ENCODE measurements at places on chromosomes 6 and 20. TPM values are rescaled to one million over a fixed set of nuclear protein-coding genes. Genes with fewer than 3 reads are reported as not detected.

DNA sequence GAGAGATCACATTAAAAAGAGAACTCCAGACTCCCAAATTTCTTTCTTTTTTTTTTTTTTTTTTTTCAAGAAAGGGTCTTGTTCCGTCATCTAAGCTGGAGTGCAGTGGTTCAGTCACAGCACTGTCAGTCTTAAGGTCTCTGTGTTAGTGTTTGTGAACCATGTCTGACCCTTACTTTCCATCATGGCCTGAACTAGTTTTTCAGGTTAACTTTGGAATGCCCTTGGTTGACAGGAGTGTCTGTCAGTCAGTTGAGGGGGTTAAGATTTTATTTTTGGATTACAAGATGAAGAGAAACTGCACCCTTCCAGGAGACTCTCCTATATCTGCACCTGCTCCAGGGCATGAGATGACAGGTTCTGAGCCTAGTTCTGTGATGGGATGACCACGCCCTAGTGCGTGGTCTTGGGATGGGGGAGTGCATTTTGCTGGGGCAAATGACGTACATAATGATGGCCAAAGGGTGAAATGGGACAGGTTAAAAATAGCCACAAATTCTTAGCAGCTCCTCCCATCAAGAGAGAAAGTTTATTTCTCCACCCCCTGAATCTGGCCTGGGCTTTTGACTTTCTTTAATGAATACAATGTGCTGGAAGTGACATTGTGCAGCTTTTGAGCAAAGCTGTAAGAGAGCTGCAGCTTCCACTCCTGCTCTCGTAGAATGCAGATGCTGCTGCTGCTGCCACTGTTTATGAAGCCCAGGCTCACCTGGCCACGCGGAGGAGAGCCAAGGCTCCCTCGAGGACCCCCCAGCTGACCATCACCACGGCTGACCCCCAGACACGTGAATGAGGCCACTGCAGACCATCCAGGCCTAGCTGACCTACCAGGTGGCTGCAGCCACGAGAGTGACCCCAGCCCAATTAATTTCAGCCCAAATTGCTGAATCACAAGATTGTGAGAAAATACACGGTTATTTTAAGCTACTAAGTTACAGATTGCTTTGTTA is 29.7 kb upstream of the FAM50B start:
- no peak for DNase-seq

- no peak for DNase-seq
Measured at GRCh38 chr6:75600768-75601167, 912 bp upstream of the SENP6 start.

Gene TMEM217
- not detected for polyA plus RNA-seq

DNA sequence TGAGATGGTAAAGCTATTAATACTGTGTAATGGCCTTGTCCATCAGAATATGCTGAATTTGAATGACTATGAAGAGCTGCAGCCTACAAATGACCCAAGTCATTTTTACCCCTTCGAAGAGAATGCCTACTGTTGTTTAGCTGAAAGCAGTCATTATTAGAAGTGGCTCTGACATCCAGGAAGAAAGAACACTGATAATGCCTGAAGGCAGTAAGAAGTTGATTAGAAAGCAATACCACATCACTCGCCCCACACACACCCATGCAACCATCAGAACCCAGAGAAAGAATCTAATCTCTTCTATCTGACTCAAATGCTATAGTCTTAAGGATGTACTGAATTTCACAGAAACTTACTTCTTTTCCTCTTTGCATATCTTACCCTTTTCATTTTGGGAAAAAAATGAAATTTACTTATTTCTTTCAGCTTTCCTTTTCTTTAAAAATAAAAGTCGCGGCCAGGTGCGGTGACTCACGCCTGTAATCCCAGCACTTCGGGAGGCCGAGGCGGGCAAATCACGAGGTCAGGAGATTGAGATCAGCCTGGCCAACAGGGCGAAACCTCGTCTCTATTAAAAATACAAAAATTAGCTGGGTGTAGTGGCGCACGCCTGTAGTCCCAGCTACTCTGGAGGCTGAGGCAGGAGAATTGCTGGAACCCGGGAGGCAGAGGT is 61.0 kb downstream of the ARHGAP18 start:
- no peak for DNase-seq

DNA sequence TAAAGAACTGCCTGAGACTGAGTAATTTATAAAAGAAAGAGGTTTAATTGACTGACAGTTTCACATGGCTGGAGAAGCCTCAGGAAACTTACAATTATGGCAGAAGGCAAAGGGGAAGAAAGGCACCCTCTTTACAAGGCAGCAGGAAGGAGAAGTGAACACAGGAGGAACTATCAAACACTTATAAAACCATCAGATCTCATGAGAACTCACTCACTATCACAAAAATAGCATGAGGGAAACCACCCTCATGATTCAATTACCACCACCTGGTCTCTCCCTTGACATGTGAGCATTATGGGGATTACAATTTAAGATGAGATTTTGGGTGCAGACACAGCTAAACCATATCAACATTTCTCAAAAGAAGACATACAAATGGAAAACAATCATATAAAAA is 266.3 kb downstream of the EPM2A start:
- no peak for DNase-seq

DNA sequence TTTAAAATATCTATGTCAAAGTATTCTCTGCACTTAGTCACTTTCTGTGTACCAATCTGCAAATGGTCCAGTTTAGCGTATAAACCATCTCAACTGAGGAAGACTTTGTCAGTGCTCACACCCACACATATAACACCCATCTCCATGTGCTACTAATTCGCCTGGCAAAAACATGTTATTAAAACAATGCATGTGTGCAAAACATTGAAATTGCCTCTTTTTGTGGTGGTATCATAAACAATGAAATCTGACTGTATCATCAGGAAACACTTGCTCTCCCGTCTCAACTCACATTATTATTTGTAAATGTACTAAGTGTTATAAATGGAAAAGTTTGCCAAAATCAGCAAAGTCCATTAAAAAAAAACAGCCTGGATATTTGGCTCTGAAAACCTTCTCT is 105.9 kb upstream of the FOXC1 start:
- no peak for DNase-seq

DNA sequence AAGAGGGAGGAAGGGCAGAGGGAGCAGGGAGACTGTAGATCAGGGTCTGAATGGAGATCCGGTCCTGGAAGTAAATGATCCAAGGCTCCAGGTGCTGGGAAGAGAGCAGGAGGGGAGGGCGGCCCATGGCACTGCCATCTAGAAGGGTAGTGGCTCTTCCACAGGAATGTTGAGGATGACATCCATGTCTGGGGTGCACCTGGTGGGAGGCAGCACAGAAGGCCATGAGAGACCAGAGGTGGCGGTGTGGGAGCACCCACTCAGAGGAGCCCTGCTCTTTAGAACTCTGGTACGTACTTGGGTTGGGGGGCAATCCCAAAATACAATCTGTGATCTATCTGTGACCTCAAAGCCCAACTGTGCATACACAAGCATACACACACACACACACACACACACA is 13.5 kb downstream of the DEFB132 start:
- DNase-seq: no peak

DNA sequence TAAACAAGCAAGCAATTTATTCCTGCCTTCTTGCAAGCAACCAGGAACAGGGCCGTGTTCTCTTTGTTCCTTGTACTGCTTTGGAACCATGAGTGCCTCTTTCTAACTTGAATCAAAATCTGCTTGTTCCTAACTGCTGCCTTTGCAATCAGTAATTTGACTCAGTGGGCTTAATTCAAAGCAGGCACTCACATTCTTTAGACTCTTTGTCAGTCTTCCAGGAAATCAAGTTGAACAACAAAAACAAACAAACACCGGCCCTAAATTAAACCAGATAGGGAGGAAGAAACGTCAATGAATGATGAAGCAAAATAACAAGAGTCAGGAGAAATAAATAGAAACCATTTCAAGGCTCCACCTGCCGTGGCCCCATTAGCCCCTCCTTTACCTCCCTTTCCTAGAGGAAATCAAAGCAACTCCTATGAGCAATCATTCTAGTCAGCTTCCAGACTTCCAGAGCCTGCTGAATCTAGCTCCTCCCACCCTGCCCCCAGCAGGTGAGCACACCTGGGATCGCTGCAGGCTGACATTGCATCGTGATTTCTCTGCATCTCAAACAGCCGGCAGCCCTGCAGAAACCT is 582.2 kb upstream of the FLRT3 start:
- DNase-seq: no peak

GRCh38 chr6:90219209-90219985 is 77.2 kb downstream of the BACH2 start:
- DNase-seq: peak; percentile 95

Gene ANKEF1
- polyA plus RNA-seq: 1.4 TPM

Gene SEMG1
- polyA plus RNA-seq: not detected

DNA sequence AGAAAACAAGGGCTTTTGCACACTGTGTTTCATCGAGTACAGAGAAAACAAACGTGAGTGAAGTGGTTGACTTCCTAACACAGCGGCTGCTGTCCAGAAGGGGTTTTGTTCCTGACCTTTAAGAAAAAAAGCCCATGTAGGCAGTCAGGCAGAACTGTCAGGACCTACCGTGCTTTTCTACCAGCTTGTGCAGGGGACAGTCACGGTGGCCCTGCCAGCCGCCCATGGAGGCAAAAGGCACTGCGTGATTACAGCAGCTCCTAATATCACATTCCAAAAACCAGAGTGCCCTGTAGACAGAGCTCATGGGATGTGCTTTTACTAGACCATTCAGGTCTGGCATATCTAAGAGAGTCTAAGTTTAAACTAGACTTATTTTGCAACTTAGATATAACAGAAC is 12.2 kb downstream of the TNFAIP3 start:
- DNase-seq: no peak

GRCh38 chr6:38750968-38751615 is 36.0 kb downstream of the DNAH8 start:
- DNase-seq: no peak

DNA sequence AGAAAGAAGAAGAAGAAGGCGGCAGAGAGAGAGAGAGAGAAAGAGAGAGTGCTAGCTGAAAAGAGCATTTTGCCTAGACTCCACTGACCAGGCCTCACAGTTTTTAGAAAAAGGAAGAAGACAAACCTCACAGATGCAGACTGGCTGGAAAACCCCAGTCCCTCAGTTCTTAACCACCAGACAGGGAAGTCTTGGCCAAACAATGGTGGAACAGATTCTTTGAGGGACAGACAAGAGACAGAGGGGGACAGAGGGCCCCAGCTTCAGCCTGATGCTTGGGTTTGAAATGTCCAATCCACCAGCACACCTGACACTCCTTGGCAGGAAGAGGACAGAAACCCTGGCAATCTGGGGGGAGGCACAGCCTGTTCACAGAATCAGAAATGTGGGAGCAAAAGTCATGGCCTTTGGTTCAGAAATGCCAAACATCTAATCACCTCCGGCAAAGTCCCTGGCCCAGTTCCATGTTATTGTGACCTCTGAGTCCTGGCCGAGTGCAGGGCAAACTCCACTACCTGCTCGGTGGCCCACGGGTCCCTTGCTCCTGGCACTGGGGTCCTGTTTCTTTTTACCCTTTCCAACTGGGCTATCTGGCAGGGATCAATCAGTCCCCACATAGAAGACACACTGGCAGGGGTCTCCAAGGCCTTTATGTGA is 235.2 kb downstream of the LY86 start:
- no peak for DNase-seq

GRCh38 chr6:15444881-15445280 is 199.0 kb downstream of the JARID2 start:
- DNase-seq: no peak

DNA sequence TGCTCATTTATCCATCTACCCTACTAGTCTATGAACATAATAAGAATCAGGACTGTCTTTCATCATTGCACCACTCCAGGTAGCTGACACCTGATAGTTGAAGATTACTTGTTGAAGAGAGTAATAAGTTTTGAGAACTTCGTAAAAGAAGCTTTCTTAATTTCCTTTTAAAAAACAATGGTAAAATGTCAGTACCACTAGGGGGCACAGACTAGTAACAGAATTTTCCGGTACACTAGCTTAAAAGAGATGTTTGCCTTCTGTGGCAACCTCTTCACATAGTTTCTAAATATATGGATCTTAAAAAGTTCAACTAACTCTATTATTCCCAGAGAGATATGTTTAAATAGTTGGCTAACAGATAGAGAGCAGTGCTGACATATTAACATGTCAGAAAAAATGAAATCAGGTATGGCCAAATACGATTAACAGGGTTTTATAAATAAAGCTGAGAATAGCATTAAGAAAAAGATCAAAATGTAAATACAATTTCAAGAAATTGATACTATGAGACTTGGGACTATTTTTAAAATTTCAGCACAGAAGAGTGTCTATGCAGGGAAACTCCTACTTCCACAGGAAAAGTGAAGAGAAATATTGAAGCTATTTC is 5.4 kb upstream of the KCNQ5 start:
- DNase-seq: no peak

- DNase-seq: no peak
Measured at GRCh38 chr6:127539272-127539671, 20.1 kb upstream of the MTCL3 start.

- DNase-seq: no peak
Measured at GRCh38 chr20:48667889-48668413, 159.8 kb downstream of the PREX1 start.

GRCh38 chr20:5996765-5997164 is 46.3 kb downstream of the MCM8 start:
- DNase-seq: no peak

- DNase-seq: no peak
Measured at GRCh38 chr20:25608774-25609173, 15.0 kb downstream of the NANP start.

Gene FOXP4
- 30.8 TPM for polyA plus RNA-seq

GRCh38 chr6:153677522-153677921 is 361.5 kb upstream of the OPRM1 start:
- no peak for DNase-seq

DNA sequence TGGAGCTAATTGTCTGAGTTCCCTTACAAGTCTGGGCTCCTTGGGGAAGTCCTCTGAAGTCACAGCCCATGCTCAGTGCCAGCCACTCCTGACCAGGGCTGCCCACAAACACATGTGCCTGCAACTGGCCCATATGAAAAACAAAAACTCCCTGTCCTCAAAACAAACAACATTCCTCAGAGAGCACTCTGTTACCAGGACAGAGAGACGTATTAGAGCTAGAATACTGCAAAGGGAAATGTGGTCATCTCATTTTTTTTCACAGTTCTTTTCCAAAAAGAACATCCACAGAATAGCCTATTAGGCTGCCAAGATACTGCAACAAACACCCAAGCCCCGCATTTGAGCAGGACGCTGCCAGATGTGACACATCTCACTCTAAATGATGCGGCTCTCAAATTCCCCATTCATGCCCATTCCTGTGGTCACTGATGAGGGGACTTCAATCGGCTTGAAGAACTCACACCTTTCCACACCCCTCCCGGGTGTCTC is 71.1 kb downstream of the SLC22A23 start:
- DNase-seq: no peak

Data from muscle of arm (tissue), 14 donors.